Fibroblast of skin of left quadriceps (primary cell): ENCODE measurements at places on chromosomes 2 and 18.

GRCh38 chr2:48633143-48633542, 15.5 kb downstream of the GTF2A1L start:
- DNase-seq, result no peak

GRCh38 chr18:56200381-56200911, 437.9 kb downstream of the TXNL1 start:
- peak; percentile 46 for DNase-seq

- peak; percentile 3 for DNase-seq
These were observed 56.6 kb downstream of the EPG5 start for GRCh38 chr18:45910405-45911023.

DNA sequence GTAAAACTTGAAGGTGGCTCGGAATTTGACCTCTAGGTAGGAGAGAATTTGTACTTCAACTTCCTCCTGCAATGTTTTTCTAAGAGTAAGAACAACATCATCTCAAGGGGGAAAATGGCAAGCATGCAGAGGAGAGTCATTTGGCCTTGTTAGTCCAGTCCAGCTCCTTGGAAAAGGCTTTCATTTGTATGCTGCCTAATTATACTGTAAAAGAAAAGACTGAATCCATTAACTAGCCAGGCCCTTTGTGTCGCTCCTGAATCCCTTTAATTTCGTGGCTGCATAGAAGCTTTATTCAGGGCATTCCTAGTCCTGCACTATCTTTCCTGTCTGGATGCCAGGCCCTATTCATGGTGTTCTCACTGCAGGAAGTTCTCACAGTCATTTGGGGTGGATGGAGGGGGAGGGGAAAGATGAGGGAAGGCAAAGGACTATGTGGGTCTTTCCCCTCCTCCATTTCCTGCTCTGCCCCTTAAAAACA, 36.0 kb downstream of the PHLPP1 start:
- DNase-seq, result no peak

GRCh38 chr2:202091476-202091875, 18.4 kb downstream of the KIAA2012 start:
- DNase-seq, result no peak

DNA sequence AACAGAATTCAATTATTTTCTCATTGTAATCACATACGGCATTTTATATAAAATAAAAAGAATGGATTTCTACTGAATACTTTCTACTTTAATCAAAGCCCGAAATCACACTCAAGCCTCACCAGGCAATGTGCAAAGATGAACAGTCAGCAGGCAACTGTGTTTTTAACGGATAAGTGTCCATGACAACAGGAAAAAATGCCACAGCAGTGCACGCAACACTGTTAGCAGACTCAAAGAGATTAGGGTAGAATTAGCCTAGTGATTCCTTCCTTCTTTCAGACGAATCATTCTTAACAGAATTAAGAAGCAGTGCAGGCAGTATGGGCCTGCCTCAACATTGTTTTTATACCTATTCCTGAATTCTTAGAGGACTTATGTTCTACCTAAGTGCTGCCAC, 135.6 kb downstream of the CDH2 start:
- DNase-seq, result no peak

GRCh38 chr2:72150157-72150860, 2.6 kb upstream of the CYP26B1 start:
- DNase-seq, result peak; percentile 49

GRCh38 chr2:10094271-10094814, 14.1 kb upstream of the CYS1 start:
- DNase-seq, result no peak

DNA sequence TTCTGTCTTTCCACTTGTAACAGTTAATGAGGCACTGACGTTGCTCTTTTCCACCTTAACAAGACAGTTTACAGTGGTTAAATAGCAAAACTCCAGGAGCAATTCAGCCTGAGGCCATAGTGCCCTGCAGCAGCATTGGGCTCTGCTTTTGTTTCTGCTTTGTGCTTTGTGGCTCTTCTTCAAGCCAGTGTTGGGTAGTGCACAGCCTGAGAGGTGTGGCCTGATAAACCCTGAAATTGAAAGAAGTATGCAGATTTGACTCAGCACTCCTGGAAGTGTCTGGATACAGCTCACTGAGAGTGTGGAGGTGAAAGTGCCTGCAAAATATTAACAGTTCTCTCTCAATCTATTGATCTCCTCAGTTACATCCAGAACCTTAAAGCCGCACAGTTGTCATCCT, 63.0 kb downstream of the STK25 start:
- no peak for DNase-seq

DNA sequence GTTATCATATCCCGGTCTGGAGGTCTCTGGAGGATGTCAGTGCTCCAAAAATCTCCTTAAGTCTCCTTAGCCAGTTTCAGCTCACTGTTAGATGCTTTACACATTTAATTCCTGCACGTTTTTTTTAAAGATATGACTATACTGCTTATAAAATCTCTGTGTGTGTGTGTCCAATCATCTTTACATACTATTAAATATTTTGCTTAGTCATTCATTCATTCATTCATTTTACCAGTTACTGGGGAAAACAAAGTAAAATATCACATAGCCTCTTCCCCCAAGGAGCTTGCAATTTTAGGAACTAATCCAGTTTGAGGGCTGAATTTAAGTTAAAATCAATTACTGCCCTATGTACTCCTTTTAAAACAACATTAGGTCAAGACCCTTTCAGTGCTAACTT, 293.2 kb upstream of the LYPD1 start:
- no peak for DNase-seq

- no peak for DNase-seq
These were observed 13.3 kb upstream of the MSH2 start for GRCh38 chr2:47389692-47390091.

DNA sequence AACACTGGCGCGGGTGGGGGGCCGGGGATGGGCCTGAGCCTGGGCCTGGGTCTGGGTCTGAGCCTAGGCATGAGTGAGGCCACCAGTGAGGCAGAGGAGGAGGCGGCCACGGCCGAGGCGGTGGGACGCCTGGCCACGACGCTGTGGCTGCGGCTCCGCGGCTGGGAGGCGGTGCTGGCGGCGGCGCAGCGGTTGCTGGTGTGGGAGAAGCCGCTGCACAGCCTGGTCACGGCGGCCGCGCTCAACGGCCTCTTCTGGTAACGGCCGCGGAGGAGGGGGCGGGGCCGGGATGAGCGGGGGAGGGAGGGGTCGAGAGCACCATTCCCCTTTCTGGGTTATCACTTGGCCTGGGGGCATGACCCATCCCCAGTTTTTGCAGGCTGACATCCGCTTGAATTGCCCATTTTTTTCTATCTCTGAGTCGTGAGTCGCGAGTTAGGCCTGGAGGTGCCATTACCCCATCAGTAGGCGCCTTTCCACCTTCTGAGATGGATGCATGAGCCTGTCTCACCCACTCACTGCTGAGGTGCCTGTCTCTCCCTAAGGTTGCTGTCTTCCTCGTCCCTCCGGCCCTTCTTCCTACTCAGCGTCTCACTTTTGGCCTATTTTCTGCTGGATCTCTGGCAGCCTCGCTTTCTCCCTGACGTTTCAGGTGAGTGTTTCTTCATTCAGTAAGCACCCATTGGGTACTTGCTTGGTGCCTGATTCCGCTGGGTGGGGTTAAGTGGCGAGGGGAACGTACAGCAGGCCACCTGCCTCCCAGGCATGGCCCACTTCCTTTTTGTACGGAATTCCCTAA, 501 bp downstream of the RETREG2 start:
- no peak for DNase-seq

DNA sequence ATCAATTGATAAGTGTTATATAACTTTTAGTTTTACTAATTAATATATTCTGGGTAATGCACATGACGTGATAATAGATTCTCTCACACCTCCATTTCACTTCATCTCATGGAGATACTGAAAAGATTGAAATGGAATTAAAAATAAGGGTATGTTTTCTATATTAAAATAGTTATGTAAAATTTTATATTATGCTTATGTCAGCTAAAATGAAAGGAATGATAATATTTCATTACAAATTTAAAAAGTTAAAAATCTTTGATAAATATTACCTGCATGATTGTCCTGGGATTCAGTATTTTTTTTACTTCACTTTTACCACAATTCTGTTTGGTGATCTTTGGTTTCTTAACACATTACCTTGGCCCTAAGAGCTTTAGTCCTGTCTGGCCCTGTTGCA, 823.8 kb upstream of the NRXN1 start:
- no peak for DNase-seq
